GM12878 (cell line): ENCODE measurements at places on chromosomes 16 and 17. TPM values are rescaled to one million over a fixed set of nuclear protein-coding genes. Genes with fewer than 3 reads are reported as not detected.

The TVP23A gene
- 1.6 and 1.7 TPM in 2 replicates for total RNA-seq

GRCh38 chr17:47189732-47190237, 690 bp upstream of the CDC27 start:
- DNase-seq, result no peak

- no peak for DNase-seq
Observed at GRCh38 chr16:70701036-70701435, 15.2 kb upstream of the MTSS2 start.

DNA sequence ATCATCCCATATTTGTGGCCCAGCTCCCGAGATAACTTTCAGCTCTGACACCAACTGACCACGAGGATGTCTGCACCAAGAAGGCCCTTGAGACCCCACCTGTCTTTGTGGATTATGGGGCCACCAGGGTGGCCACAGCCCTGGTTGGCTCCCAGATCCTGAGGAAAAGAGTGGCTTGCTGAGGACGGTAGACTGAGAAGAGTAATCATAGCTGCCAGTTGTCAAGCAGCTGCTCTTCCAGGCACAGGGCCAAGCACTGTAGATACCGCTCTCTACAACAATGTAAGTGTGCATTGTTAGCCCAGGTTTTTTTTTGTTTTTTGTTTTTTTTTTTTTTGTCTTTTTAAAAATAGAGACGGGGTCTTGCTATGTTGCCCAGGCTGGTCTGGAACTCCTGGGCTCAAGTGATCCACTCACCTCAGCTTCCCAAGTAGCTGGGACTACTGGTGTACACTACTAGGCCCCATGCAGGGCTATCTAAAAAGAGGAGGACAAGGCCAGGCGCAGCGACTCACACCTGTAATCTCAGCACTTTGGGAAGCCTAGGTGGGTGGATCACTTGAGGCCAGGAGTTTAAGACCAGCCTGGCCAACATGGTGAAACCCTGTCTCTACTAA, 9.6 kb downstream of the ZNF205 start:
- DNase-seq, result no peak

DNA sequence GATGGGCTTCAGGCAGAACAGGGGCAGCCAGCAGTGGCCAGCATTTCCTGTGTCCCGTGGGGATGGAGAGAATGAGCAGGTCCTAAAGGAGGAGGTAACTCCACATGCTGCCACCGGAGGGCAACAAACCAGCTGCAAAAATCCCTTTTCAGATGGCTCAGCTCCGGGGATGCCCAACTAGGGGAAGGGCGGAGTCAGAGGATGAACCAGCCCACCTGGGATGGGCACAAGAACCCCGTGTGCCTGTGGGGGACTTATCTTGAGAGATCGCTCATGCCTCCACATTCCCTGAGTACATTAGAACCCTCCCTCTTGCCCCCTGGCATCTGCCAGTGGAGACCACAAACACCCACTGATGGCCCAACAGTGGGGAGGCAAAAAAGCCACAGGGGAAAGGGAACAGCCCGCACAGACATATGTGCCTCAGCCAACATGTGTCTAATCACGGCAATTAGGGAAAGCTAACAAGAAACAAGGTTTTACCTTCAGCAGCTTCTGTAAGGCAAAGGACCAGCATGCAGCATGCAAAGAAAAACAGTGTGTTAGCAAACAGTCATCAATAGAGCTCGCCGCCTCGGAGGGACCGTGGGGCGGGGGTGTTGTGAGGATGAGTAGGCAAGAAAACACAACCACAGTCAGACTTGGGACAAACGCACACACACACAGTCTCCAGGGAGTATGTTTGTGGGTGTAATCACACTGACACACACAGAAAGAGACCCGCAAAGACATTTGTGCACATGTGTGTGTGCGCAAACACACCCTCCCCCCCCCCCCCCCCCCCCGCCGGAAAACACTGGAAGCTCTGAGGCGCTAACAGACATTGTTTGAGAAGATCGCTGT, 64.0 kb downstream of the MYO18A start:
- DNase-seq, result no peak

DNA sequence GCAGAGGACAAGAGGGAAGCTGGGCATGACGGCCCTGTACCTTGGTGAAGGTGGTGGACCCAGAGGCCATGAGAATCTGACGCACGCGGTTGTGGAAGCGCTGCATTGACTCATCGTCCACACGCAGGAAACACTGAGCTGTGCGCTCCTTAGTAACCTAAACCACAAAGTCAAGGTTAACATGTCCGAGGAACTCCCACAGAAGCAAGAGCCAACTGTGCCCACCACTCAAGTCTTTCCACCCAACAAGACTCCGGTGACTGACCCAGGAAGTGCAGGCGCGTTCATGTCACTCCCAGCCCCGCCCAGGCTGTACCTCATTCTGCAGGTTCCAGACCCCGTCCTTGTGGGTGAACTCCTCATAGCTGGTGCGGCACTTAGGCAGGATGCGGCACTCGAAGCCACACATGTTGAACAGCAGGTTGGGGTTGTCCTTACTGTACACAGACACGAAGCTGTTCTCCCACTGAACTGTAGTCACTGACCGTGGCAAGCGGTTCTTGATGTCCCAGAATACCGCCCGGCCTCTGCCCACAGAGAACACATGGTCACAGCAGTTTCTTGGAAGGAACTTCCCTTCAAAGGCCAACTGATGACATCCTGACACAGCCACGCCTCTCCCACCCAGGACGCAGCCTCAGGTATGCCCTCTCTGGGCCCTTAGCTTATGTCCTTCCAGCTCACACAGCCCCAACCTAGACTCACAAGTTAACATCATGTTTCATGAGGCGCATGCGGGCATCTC, 11.5 kb downstream of the PRPF8 start:
- DNase-seq, result no peak

The YBX2 gene
- total RNA-seq, result not detected in 2 replicates

GRCh38 chr17:77096570-77097214, 44.1 kb upstream of the SEC14L1 start:
- DNase-seq, result no peak

GRCh38 chr17:11278186-11278991, 37.4 kb downstream of the SHISA6 start:
- no peak for DNase-seq

DNA sequence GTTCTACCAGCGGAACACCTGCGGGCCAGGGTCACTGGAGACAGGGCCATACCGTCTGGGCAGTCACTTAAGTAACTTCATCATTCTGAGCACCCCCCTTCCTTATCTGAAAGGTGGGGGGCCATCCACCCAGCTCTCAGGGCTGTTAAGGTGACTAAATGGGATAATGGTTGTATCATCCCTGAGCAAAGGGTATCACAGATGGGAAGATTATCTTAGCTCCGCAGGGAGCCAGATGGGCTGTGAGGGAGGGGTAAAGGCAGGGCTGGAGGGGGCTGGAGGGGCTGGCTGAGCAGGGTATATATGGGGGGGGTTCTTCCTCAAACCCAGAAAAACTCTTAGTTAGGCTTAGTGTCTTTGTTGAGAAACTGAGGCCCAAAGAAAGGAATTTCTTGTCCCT, 2.9 kb upstream of the CACNA1G start:
- DNase-seq, result no peak

- DNase-seq, result no peak
Observed at GRCh38 chr17:2214929-2215615, 88.5 kb downstream of the SMG6 start.

GRCh38 chr16:79062336-79062735, 538.2 kb downstream of the MAF start:
- no peak for DNase-seq

GRCh38 chr16:67301080-67301782, 21.9 kb downstream of the PLEKHG4 start:
- DNase-seq, result no peak

DNA sequence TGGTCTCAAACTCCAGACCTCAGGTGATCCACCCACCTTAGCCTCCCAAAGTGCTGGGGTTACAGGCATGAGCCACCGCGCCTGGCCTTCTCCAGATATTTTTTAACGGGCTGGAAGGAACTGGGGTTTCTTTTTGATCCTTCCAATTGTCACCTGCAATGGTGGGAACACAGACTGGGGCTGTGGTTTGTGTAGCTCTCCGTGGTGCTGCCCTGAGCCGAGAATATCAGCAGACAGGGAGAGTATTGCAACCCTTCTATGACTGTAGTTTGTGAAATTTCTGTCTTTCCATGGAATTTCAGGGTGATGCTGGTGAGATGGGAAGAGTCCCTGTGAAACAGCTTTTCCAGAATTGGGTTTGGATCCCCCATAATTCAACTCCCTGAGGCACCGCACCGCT, 263.5 kb downstream of the ENGASE start:
- DNase-seq, result no peak

DNA sequence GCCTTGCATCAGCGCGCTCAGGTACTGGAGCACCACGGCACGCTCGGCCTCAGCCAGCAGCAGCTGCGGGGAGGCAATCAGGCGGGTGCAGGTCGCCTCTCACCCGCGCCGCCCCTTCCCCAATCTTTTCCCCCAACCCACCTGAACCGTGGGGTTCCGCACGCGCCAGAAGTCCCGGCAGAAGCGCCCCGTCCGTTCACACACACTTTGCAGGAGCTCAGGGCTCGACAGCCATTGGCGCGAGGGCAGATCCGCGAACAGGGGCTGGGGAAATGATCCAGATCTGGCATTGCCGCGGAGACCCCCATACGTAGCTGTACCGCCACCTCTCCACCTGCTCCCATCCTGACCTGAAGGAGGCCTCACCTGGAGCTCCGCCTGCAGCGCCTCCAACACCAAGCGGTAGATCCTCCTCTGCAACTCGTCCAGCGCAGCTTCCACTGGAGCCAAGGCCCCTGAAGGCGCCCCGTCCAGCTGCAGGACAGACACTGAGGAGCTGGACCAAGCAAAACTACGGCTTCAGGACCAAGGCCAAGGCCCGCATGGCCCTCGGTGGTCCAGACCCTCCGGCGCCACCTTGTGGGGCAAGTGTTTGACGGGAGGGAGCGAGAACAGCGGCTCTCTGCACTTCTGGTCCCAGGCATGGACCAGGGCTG, 1.4 kb upstream of the MATCAP1 start:
- DNase-seq, result no peak

DNA sequence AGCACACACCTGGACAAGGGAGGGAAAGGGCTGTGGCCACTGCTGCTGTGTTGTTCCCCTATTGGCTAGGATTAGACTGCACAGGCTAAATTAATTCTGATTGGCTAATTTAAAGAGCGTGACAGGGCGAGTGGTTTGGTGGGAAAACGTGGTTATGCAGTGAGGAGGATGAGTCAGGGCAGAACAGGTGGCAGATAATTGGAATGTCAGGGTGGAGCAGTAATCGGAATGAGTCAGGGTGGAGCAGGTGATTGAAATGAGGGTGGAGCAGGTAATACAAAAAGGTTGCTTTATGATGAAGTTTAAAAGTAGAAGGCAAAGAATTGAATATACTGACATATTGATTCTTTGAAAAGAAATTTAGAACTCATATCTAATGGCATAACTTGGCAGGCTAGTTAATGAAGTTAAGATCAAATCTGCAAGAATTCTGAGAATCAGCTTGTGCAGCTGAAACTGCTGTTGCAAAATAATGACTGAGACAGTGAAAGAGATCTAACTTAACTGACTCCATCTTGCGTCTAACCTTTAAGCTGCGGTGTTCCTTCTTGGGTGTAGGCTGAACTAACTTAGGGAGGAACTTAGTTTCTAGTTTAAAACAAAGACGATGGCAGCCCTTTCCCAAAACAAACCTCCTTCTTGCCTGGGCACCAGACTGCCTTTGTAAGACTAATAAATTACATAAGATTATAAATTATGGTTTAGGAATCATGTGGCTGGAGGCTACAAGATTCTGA, 174.3 kb downstream of the UTP18 start:
- DNase-seq, result no peak

The NPIPB6 gene
- total RNA-seq, result 0.44 and 1.2 TPM in 2 replicates
